ENCODE measurements at places on chromosomes 1 and 21. TPM values are rescaled to one million over a fixed set of nuclear protein-coding genes. Genes with fewer than 3 reads are reported as not detected.
A peak's percentile ranks its signal among the peaks of the same experiment; 100 is the strongest.

DNA sequence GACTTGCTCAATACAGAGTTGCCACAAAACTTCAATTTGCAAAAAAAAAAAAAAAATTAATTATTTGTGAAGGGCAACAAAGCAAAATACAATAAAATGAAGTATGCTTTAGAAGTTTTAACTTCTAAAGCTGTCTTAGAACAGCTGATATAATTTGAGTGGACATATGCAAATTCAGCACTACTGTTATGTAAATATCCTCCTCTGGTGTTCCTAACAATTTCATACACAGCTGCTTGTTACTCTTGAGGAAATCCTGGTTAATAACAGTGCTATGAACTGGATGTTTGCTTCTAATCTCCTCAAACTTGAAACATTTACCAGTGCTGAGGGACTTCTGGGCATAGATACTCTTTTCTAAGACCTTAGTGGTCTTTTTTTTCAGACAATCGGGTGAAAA is 69.6 kb upstream of the COL24A1 start:
- H3K36me3 ChIP-seq: no peaks in the 10 kb centered on the region
- no peak overlapping the region for H3K27ac ChIP-seq
- no peaks in the 10 kb centered on the region for H3K4me1 ChIP-seq
- no peak for DNase-seq
- H3K27me3 ChIP-seq: no peaks in the 10 kb centered on the region

The ANGPTL3 gene
- total RNA-seq: not detected

- H3K4me3 ChIP-seq: peak overlapping the region; percentile 72
- H3K4me1 ChIP-seq: peaks cover 75% of the 10 kb centered on the region
- peak; percentile 69 for DNase-seq
- no peaks in the 10 kb centered on the region for H3K27me3 ChIP-seq
- H3K36me3 ChIP-seq: peaks cover 3% of the 10 kb centered on the region
- peak overlapping the region; percentile 70 for H3K27ac ChIP-seq
These were observed 780 bp downstream of the HIVEP3 start for GRCh38 chr1:41917835-41918449.

- no peaks in the 10 kb centered on the region for H3K4me1 ChIP-seq
- no peak overlapping the region for H3K27ac ChIP-seq
- no peak for DNase-seq
- no peaks in the 10 kb centered on the region for H3K36me3 ChIP-seq
These were observed 566.2 kb upstream of the RGS18 start for GRCh38 chr1:191592039-191592438.

GRCh38 chr21:29914326-29914725 is 25.5 kb downstream of the GRIK1 start:
- H3K4me3 ChIP-seq: no peak overlapping the region
- H3K27me3 ChIP-seq: peaks cover 14% of the 10 kb centered on the region
- no peaks in the 10 kb centered on the region for H3K4me1 ChIP-seq

The FCGR2B gene
- total RNA-seq: not detected

The SYCP1 gene
- total RNA-seq: not detected

The LAMC1 gene
- 0.25 TPM for total RNA-seq

The SH2D1B gene
- not detected for total RNA-seq

DNA sequence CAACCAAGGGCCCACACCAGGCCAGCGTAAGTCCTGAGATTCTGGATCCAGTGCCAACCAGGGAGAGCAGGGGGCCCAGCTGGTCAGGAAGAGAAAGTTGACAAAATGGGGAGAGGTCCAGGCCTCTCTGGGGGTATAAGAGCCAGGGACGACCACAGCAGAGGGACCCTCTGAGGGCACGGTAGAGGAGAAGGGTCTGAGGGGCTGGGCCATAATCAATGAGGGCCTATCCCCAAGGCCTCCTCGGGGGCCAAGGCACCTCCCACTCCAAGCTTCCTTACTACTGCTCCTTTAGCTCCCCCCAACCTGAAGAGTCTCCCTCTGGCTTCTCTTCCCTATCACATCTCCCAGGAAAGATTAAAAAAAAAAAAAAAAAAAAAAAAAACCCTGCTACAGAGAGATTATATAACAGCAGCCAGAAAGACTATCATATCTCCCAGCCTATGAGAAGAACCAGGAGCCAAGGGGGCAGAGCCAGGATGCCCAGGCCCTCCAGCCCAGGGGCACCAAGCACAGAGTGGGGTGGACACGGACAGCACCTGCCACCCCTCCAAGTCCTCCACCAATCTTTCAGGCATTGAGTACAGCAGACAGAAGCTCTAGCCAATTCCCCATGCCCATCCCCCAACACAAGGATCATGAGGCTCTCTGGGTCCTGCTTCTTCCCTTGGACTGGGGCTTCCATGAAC is 2.7 kb downstream of the MEF2D start:
- no peak for DNase-seq
- H3K4me3 ChIP-seq: peak overlapping the region; percentile 88
- no peaks in the 10 kb centered on the region for H3K27me3 ChIP-seq
- H3K36me3 ChIP-seq: peaks cover 11% of the 10 kb centered on the region
- H3K4me1 ChIP-seq: peaks cover 75% of the 10 kb centered on the region

- DNase-seq: no peak
- H3K4me1 ChIP-seq: peaks cover 12% of the 10 kb centered on the region
- no peaks in the 10 kb centered on the region for H3K27me3 ChIP-seq
- no peak overlapping the region for H3K27ac ChIP-seq
- no peak overlapping the region for H3K4me3 ChIP-seq
These were observed 75.2 kb upstream of the S1PR1 start for GRCh38 chr1:101161619-101162018.

The MNDA gene
- not detected for total RNA-seq

The TDRD5 gene
- not detected for total RNA-seq

The CELF3 gene
- not detected for total RNA-seq

GRCh38 chr1:20578062-20578461 is 10.8 kb upstream of the CDA start:
- no peak overlapping the region for H3K27ac ChIP-seq
- H3K4me1 ChIP-seq: peaks cover 3% of the 10 kb centered on the region
- peaks cover 13% of the 10 kb centered on the region for H3K27me3 ChIP-seq
- H3K4me3 ChIP-seq: no peak overlapping the region

- no peak overlapping the region for H3K4me3 ChIP-seq
- no peak overlapping the region for H3K27ac ChIP-seq
- H3K36me3 ChIP-seq: peaks cover 6% of the 10 kb centered on the region
These were observed 57.0 kb downstream of the GPR161 start for GRCh38 chr1:168079761-168080160.

The ATP6V1G3 gene
- not detected for total RNA-seq

The TBX19 gene
- total RNA-seq: 2.5 TPM

- H3K4me3 ChIP-seq: peak overlapping the region; percentile 53
- peak; percentile 97 for DNase-seq
- peaks cover 51% of the 10 kb centered on the region for H3K36me3 ChIP-seq
- peak overlapping the region; percentile 69 for H3K27ac ChIP-seq
These were observed 14.7 kb downstream of the ZBTB7B start for GRCh38 chr1:155017041-155017945.

DNA sequence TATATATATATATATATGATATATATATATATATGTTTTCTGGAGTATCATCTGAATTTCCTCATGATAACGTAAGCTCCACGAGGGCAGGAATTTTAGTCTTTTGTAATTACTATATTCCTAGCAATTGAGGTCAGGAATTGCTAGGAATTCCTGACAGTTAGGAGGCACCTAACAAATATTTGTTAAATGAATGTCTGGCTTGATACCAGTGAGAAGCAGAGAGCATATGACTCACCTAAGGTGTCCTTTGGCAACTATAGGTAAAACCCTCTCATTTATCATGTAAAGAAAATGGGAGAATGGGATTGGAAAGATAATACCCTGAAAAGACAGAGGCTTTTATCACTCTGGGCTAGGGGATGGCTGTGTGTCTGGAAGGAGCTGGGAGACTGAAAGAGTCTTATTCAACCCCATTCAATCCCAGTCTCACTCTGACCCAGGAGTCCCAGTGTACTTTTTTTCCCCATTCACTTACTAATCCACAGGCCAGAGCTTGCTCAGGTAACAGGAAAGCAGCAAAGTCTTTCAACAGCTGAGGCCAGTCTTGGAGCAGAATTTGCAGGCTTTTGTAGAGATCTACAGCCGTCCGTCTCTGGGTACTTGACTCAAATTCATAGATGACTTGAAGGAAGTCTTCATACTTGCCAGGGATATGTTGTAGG is 71.2 kb downstream of the DAP3 start:
- no peaks in the 10 kb centered on the region for H3K4me1 ChIP-seq
- no peaks in the 10 kb centered on the region for H3K27me3 ChIP-seq
- DNase-seq: no peak
- no peak overlapping the region for H3K4me3 ChIP-seq
- peaks cover 37% of the 10 kb centered on the region for H3K36me3 ChIP-seq
- no peak overlapping the region for H3K27ac ChIP-seq

The DRAM2 gene
- total RNA-seq: 34.4 TPM

- H3K27ac ChIP-seq: no peak overlapping the region
- H3K4me1 ChIP-seq: peaks cover 30% of the 10 kb centered on the region
- no peaks in the 10 kb centered on the region for H3K36me3 ChIP-seq
These were observed 138.5 kb upstream of the SGIP1 start for GRCh38 chr1:66395202-66396061.

DNA sequence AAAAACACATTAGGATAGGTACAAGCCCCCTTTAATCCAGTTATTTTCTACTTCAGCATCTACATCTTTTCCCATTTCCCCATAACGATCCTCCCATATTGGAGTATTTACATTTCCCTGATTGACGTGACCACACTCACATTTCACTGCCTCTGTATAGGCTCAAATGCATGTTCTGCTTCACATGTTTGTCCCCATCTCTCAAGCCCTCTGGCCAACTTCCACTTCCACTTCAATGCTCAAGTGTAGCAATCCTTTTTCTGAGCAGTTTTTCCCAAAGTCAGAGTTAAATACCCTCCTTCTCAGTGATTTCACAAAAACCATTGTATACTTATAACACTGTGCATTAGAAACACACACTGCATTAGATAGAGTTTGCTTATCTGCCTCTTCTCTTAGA is 61.8 kb upstream of the TTLL7 start:
- no peak for DNase-seq
- H3K4me1 ChIP-seq: no peaks in the 10 kb centered on the region
- peaks cover 10% of the 10 kb centered on the region for H3K27me3 ChIP-seq

The ACKR1 gene
- not detected for total RNA-seq

DNA sequence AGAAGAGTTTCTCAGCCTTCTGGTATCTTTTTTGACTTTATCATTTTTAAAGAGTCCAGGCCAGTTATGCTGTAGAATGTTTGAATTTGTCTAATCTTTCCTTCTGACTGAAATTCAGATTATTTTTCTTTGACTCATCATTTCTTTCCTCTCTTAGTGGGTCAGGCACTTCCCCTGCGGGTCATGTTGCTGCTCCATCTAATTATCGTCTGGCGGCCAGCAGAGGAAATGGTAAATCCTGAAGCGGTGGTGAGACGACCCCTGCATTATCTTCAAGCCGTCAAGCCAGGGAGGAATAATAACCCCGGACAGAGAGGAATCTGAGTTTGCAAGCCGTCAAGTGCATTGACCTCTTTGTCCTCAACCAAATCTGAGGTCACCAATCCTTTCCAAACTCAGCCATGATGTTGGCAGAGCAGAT is 102.1 kb downstream of the ADSS2 start:
- no peak overlapping the region for H3K27ac ChIP-seq
- no peaks in the 10 kb centered on the region for H3K27me3 ChIP-seq
- no peaks in the 10 kb centered on the region for H3K36me3 ChIP-seq

- H3K27me3 ChIP-seq: peaks cover 4% of the 10 kb centered on the region
- H3K4me3 ChIP-seq: no peak overlapping the region
- H3K4me1 ChIP-seq: peaks cover 2% of the 10 kb centered on the region
- no peak for DNase-seq
- H3K27ac ChIP-seq: no peak overlapping the region
- no peaks in the 10 kb centered on the region for H3K36me3 ChIP-seq
These were observed 4.2 kb downstream of the TINAGL1 start for GRCh38 chr1:31580513-31580870.

- H3K36me3 ChIP-seq: no peaks in the 10 kb centered on the region
- H3K27me3 ChIP-seq: no peaks in the 10 kb centered on the region
- no peaks in the 10 kb centered on the region for H3K4me1 ChIP-seq
- no peak for DNase-seq
These were observed 535.8 kb upstream of the DAB1 start for GRCh38 chr1:57959531-57960241.

GRCh38 chr1:29379443-29380073 is 143.2 kb downstream of the PTPRU start:
- H3K4me1 ChIP-seq: no peaks in the 10 kb centered on the region
- H3K27ac ChIP-seq: no peak overlapping the region
- DNase-seq: peak; percentile 24
- no peak overlapping the region for H3K4me3 ChIP-seq

DNA sequence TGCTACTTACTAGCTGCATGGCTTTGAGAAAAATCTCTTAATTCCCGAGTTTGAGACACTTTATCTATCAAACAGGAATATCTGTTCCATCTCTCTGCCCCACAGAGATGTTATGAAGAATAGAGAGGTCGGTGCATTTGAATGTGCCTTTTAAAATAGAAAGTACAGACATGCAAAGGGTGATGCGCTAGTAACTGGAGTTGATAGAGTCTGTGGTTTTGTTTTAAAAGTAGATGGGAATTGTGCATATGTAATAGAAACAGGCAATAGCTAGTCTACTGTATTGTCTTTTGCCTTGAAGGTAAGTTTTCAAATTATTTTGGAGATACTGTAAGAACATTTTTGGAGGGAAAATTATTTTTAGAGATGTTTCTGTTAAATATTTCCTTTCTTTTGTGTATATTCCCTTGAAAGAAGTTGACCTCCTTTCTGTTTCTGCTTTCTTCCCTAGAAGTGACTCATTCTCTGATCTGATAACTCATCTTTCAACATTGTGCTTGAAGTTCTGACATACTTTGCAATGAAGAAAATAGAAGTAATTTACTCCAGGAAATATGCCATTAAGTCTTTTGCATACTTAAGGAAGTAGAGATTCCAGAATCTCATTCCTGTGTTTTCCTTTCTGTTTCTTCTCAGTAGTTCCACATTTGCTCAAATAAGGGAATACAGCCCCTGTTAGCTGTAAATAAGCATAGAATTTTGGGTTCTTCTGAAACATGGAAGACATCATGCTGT is 151.6 kb downstream of the SDCCAG8 start:
- H3K27me3 ChIP-seq: no peaks in the 10 kb centered on the region
- peaks cover 13% of the 10 kb centered on the region for H3K4me1 ChIP-seq
- no peak overlapping the region for H3K27ac ChIP-seq
- peaks cover 6% of the 10 kb centered on the region for H3K36me3 ChIP-seq

The CCDC30 gene
- 2.3 TPM for total RNA-seq

The MASP2 gene
- not detected for total RNA-seq

DNA sequence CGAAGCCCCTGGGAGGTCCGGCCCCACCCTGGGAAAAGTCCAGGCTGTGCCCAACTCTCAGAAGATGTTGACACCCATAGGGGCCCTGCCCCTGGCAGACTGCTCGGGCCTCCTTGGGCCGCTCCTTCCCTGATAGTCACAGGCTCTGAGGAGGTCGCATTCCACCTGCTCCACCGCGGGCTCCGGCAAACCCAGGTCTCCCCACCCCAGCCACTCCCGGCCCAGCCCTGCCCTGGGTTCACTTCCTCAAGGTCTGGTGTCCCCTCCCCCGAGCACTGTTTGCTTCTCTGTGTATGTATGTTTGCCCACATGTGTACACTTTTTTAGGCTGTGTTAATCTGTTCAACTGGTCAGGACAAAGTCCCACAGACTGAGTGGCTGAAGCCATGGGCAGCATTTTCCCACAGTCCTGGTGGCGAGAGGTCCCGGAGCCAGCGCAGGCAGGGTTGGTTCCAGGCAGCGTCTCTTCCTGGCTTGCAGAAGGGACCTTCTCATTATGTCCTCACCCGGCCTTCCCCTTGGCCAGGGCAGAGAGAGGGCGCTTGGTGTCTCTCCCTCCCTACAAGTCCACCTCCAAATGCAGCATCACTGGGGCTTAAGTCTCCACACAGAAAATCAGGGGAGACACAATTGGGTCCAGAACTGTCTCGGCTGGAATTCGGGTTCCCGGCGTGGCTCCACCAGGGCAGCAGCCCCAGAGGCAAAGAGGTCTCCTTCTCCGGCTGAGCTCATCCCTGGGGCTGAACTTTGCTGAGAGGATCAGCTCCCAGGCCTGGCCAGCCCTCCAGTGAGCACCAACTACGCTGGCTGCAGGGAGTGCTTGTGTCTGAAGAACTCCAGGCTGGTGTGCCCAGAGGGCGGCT is 10.5 kb upstream of the PRXL2B start:
- H3K4me1 ChIP-seq: peaks cover 43% of the 10 kb centered on the region
- H3K27me3 ChIP-seq: no peaks in the 10 kb centered on the region
- DNase-seq: no peak

The PALMD gene
- not detected for total RNA-seq
